ENCODE measurements at places on chromosomes 12 and 14.

GRCh38 chr14:53035336-53036210, 84.7 kb upstream of the FERMT2 start:
- DNase-seq: peak; percentile 44

DNA sequence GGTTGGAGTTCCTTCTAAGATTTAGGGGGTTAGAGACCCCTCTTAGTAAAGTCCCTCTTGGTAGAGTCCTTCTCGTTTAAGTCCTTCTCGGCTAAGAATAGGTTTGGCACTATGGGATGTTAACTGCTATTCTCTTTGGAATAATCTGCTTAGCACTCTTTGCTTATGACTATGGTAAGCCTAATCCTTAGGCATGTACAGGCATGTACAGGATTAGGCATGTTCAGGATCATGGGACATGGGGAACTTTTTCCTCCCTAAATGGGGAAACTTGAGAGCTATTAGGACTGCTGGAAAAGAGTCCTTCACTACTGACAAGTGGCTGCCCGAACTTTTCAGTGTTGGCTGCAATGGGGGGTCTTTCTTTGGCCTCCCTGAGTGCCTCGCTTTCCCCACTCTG, 193.3 kb downstream of the TMEM117 start:
- no peak for DNase-seq

GRCh38 chr12:98861251-98861650, 216.2 kb downstream of the APAF1 start:
- no peak for DNase-seq

GRCh38 chr12:46391630-46392029, 19.1 kb upstream of the SLC38A2 start:
- DNase-seq: no peak

- DNase-seq: no peak
Measured at GRCh38 chr12:108180255-108181094, 51.4 kb downstream of the WSCD2 start.

- DNase-seq: no peak
Measured at GRCh38 chr12:78418919-78419318, 445.7 kb upstream of the SYT1 start.

DNA sequence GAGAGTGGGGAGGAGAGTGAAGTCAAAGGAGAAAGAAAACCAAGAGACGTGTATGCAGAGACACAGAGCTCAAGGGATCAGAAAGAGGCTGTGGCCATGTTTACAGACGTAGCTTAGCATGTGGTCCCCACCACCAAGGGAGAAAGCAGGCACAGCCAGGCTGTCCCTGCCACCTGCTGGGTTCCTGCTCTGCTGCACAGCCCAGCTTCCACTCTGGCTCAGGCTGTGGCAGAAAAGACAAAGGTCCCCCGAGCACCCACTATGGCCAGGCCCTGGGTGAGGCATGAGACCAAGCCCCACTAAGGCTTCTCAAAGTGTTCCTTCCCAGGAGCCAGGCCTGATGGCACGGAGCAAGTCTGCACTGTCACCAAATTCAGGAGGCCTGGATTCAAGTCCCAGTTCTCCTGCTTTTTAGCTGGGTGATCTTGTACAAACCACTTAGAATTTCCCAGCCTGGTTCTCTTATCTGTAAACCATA, 25.9 kb upstream of the COL2A1 start:
- no peak for DNase-seq

- peak; percentile 78 for DNase-seq
Measured at GRCh38 chr12:25725931-25726330, 172.8 kb upstream of the LMNTD1 start.

DNA sequence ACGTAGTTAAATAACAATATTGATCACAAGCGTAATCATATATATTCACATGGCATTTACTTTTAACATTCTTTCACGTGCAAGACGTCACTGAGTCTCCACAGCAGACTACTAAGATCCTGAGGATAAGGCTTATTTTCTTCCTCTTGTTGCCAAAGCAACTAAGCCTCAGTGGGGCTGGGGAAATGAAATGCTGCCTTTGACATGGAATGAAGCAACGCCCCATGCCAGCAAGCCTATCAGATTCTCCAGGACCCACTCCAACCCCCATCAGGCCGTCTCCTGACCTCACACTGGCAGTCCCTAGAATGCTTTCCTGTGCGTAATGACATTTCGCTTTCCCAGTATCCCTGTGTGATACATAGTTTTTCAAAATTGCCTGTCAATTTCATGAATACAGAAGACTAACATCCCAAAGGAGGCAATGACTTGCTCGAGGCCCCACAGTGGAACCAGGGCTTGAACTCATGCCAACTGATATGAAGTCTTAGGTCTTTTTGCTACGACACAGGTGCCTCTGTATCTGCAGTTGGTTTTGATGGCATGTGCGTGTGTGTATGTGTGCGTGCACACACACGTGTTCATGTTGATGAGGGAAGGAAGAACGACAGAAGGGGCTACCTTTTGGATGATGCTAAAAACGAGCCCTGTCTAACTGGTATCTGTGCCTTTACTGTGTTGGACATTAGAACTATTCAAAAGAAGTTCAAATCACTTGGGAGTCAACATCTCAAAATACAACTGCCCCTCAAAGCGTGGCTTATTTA, 239.1 kb downstream of the VRK1 start:
- no peak for DNase-seq

GRCh38 chr14:56992332-56992820, 182.1 kb upstream of the OTX2 start:
- DNase-seq: no peak

DNA sequence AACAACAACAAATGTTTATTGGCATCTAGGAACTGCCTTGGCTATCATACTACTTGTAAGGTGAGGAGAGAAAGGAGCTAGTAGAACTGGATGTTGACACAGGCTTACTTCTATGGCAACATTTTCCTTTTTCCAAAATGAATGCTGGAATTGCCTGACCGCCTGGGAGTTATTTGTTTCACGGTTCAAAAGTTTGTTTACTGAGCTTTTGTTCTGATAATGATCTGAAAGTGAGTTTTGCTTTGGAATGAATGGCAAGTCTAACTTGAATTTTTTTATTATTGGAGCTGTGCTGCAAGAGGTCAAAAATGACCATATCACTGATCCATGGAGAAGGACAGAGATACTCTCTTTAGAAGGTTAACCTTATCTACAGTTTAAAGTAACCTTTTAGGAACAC, 183.5 kb upstream of the CAND1 start:
- no peak for DNase-seq

- DNase-seq: no peak
Measured at GRCh38 chr14:104582662-104583061, 3.1 kb downstream of the C14orf180 start.

GRCh38 chr12:130765186-130765659, 49.1 kb upstream of the RIMBP2 start:
- DNase-seq: peak; percentile 16

GRCh38 chr14:30558675-30559555, at the start of gene G2E3:
Gene G2E3 (plus strand): TSS chr14:30559158. CDS start chr14:30581080, 21,922 bp downstream.
- peak; percentile 88 for DNase-seq

GRCh38 chr12:46384451-46385309, 12.1 kb upstream of the SLC38A2 start:
- peak; percentile 70 for DNase-seq

GRCh38 chr12:78155546-78155945, 324.9 kb downstream of the NAV3 start:
- no peak for DNase-seq

DNA sequence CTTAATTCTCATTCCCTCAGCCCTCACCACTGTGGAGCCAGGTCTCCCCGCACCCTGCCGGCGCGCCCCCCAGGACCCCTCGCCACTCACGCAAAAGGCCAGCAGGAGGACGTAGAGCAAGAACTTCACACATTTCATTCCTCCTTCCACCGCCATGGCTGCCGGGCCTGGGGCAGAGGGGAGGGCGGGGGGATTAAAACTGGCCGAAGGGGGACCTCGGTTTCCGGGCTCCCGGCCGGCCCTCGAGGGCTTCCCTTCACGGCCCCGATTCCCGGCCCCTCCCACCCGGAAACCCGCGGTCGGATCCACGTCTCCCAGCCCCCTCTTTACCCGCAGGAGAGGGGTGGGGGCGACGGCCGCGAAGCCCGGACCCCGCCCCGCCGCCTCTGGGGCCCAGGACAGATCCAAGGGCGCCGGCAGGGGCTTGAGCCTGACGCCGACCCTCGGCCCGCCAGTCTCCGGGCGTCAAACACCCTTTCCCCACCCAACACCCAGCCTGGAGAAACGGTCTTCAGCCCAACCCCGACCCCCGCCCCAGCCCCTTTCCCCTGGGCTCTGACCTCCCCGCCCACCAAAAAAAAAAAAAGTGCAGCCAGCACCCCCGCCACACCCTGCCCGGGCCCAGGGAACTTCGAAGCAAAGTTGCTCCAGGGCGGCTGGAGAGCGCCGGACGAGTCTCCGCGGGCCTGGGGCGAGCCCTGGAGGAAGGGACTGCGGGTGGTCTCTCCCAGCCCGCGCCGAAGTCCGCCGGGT, 447 bp downstream of the CD63 start:
- DNase-seq: peak; percentile 68

DNA sequence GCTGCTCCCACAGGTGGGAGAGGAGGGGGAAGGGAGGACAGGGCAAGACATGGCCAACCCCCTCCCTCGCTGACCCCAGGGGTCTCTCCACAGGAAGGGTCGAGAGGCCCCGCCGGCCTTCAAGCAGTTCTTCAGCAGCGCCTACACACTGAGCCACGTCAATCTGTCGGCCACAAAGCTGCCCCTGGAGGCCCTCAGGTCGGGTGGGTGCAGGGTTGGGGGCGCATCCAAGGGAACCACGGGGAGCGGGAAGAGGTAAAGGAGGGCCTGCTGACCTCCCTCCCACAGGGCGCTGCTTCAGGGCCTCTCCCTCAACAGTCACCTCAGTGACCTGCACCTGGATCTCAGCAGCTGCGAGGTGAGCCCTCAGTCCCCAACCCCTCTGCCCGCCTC, 6.1 kb downstream of the CARMIL3 start:
- DNase-seq: no peak

DNA sequence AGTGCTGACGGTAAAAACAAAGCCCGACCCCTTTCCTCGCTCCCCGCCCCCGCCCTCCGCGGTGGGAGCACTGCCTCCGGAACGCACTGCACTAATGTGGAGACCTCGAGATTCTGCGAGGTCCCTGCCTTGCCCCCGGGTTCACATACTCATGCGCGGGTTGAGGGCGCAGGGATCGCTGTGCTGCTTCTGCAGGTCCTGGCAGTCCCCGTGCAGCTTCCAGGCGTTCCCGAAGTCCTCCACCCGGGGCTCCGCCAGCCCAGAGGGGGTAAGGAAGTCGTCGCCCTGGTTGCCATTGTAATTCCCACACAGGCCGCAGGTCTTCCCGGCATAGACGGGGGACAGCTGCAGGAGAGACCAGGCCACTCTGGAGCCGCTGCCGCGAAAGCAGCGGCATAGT, 66.8 kb downstream of the VWF start:
- no peak for DNase-seq

DNA sequence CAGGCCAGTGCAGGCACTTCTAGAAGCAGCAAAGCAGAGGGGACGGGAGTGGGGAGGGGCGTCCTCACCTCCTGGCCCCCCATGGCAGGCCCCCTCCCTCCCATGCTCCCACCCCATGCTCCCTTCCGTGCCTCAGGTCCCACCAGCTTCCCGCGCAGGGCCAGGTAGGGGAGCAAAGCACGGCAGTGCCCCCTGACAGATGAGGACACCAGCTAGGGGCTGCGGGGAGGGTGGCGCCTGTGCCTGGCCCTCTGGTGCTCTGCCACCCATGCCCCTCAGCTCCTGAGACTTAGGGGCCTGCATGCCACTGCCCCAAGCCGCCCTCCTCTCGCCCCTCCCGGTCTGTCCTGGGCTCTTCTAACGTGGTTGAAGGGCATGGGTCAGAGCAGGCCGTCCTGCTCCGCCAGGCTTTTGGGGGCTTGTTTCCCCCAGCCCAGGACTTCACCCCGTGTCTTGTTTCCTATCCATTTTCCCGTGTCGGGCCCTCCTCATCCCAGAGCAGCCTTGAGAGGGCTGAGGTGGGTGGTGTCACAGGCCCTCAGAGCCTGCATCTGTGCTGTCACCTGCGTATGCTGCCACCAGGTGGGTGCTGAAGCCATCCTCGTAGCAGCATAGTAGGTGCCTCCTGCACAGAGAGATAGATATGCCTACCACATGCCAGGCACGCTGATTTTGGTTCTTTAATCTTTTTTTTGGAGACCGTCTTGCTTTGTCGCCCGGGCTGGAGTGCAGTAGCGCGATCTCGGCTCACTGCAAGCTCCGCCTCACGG, 10.2 kb downstream of the TRMT61A start:
- no peak for DNase-seq

DNA sequence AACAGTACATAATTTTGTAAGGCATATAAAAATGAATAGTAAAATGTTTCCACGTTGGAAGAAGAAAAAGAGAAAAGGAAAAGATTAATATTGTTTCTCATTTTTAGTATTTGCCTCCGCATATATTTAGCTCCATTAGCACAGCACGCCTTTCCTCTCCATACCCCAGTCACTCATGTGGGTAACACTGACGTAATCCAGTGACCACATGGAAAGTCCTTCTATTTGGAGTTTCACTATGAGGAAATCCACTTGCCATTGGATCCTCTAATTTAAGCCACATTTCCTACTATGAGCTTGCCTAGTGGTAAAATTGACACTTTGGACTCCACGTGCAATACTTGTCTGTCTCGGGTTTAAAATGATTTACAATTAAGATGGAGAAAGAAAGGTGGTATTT, 5.7 kb upstream of the SLCO1A2 start:
- no peak for DNase-seq

GRCh38 chr12:110689281-110690126, 589 bp upstream of the HVCN1 start:
- DNase-seq: peak; percentile 38

DNA sequence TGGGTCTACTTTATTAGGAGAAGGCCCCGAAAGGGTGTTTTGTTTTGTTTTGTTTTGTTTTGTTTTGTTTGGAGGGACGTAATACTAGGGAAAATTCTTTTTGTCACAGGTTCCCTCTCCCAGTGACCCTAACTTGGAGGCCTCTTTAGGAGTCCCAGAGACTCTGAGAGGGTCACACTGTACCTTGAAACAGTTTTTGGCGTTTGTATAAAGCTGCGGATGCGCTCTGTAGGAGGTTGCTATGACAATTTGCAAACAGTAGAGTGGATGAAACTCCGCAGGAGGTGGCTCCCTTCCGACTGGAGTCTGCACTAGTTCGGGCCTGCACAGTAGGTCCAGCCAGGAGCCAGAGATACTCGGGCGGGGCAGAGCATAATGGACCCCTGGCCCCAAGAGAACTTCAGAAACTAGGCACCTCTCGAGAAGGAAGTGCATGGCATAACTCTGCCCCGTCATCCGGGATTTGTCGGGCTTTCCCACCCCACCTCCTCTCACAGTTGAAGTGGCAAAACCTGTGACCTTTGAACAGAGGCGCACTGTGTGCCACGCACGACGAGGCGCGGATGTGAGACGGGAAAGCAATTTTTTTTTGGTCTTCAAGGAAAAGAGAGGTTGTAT, 1.3 kb upstream of the DYRK2 start:
- DNase-seq: no peak

- peak; percentile 39 for DNase-seq
Measured at GRCh38 chr12:75812271-75813018, 219.1 kb downstream of the PHLDA1 start.

GRCh38 chr12:67637718-67638117, 10.8 kb upstream of the DYRK2 start:
- DNase-seq: no peak

- peak; percentile 82 for DNase-seq
Measured at GRCh38 chr14:70789361-70789760, 20.0 kb downstream of the MAP3K9 start.

All from iris pigment epithelial cell (primary cell).